ENCODE measurements at places on chromosomes 11 and 22.

- DNase-seq, result no peak
Observed at GRCh38 chr22:32407312-32407711, 4.7 kb downstream of the RTCB start.

DNA sequence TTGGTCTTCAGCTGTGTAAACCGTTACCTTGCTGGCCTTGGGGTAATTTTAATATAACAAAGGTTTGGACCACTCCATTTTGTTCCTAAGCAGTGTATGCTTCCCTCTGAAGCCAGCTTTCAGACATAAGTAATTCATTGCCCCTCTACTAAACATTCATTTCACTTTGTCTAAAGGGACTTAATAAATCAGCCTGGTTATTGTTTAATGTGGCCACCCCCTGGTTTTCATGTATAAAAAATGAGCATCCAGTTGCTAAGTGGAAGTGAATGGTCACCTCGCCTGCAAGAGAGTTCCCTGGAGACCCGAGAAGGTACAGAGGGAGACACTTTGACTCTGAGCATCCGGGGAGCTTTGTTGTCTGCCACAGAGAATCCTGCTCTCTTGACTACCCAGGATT is 3.9 kb downstream of the ABTB2 start:
- no peak for DNase-seq

- DNase-seq, result no peak
Observed at GRCh38 chr11:57402188-57403002, 11.9 kb upstream of the PRG2 start.

- DNase-seq, result no peak
Observed at GRCh38 chr22:28922540-28923244, 39.3 kb downstream of the ZNRF3 start.
